ENCODE measurements at places on chromosomes 16 and 17.

DNA sequence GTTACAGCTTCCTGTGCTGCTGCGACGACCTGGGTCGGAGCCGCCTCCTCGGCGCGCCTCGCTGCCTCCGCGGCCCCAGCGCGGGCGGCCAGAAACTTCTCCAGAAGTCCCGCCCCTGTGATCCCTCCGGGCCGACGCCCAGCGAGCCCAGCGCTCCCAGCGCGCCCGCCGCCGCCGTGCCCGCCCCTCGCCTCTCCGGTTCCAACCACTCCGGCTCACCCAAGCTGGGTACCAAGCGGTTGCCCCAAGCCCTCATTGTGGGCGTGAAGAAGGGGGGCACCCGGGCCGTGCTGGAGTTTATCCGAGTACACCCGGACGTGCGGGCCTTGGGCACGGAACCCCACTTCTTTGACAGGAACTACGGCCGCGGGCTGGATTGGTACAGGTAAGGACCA, 746 bp downstream of the HS3ST2 start:
- DNase-seq, result no peak

GRCh38 chr16:14483819-14484385, 146.2 kb downstream of the PARN start:
- no peak for DNase-seq

GRCh38 chr17:7716901-7717755, at the start of gene DNAH2:
TSS of gene DNAH2 (plus strand) at chr17:7717744. CDS start at chr17:7719735, 1,991 bp downstream.
- peak; percentile 69 for DNase-seq

GRCh38 chr16:17233318-17234002, 237.3 kb downstream of the XYLT1 start:
- no peak for DNase-seq

GRCh38 chr17:41710472-41711090, 1.6 kb upstream of the GAST start:
- no peak for DNase-seq

DNA sequence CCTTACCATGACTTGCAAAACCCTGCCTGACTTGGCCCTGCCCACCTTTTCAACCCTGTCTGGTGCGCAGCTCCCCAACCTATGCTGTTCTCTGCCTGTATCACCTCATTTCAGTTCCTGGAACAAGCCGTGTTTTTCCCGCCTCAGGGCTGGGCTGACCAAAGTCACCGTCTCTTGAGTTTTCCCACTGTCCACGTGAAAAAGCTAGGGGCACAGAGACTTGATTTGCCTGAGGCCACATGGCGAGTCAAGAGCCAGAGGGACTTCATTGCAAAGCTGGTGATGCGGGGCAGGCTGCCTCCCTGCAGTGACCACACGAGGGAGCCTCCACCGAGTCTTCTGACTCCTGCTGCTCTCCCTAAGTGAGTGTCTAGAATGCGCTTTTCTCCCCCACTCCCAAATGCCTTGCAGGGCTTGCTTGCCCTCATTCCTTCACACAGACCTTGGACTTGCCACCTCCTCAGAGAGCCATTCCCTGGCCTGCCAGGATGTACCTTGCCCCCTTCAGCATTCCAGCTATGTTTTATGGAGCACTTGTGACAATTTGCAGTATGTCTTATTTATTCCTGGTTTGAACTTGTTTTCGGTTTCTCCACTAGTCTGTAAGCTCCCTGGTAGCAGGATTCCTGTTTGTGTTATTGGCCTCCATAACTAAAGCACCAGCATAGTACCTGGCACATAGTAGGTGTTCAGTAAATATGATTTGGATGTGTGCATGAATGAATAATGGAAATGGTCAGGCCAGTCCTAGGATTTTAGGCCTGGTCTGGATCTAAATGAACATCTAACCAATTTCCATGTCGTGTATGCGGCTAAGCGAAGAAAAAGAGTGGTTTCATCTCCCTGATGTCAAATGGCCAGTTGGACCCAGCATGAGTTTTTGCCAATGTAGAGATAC, 252.3 kb downstream of the SNX29 start:
- DNase-seq, result peak; percentile 33

DNA sequence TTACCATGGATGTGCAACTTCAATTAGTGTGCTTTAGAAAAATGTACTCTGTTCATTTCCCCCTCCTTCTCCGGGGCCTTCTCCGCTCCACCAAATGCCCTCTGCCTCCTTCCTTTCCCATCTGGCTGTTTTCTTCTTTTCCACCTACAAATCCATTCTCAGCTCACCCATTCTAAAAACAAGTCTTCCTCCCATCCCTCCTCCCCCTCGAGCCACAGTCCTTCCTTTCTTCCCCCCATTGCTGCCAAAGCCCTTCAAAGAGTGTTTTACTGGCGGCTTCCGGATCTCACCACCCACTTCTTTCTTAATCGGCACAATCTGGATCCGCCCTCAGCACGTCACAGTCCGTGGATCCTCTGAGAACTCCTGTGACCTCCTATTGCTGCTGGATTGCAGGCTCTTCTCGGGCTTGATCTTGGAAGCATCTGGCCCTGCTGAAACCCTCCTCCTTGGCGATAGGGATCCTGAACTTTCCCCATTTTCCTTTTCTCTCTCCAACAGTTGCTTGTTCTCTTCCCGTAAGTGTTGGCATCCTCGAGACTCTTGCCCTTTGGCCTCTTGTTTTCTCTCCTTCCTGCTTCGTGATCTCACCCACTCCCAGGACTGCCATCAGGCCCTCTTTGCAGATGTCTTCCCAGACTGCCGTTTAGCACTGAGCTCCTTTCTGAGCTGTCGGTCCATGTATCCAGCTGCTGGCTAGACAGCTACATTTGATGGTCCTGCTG, 36.0 kb upstream of the FBXO47 start:
- DNase-seq, result no peak

- no peak for DNase-seq
Measured at GRCh38 chr17:79940459-79941087, 95.1 kb downstream of the TBC1D16 start.
